AG10803 (cell line): ENCODE measurements at places on chromosomes 7 and 10.
A peak's percentile ranks its signal among the peaks of the same experiment; 100 is the strongest.

- DNase-seq: no peak
Observed at GRCh38 chr10:122643931-122644534, 55.6 kb downstream of the C10orf120 start.

DNA sequence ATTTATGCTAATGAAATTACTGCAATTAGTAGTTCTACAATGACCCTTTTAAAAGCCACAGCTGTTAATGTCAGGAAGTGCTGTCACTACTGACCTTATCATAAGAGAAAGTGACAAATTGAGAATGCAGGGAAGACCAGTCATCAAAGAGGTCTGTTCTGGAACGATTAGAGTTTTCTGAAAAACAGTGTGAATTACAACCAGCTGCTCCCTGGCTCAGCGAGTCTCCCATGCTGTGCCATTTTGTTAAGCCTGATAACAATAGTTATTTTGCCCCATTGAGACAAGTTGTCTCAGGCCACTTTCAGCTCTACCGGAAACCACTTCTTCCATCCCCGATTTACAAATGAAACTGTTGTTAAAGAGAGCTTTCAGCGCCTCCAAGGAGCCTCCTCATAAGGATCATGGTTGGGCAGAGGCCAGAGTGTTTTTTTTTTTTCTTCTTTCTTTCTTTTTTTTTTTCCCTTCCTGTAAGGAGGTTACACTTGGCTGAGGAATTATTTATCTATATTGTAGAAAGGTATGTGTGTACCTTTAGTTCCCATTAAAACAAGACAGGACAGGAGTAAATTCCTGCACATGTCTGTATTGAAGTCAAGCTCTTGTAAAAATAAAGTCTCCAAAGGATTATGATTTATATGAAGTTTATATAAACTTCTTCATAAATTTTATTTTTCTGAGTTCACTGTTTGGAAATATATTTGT, 173.6 kb downstream of the CDCA7L start:
- no peak for DNase-seq

DNA sequence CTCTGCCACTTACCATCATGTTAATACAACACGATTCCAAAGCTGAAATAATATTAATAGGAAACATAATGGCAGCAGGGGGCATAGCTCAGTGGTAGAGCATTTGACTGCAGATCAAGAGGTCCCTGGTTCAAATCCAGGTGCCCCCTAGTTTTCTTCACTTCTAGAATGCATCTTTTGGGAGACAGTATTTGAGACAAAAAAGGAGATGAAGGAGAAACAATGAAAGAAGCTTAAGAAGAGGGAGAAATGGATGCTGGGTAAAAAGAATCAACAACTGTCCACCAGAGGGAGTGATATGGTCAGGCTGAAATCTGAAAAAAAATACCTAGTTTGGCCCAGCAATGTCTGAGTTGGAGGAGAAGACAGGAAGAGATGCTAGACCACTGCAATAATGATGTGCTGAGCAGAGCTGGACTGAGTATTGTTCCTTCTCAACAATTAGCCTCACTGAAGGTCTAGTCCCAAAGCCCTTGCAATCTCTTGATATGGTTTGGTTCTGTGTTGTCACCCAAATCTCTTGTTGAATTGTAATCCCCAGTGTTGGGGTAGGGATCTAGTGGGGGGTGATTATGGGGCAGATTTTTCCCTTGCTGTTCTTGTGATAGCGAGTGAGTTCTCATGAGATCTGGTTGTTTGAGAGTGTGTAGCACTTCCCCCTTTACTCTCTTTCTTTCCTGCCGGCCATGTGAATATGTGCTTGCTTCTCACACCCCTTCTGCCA, 48.3 kb downstream of the ZNF783 start:
- peak; percentile 83 for DNase-seq

DNA sequence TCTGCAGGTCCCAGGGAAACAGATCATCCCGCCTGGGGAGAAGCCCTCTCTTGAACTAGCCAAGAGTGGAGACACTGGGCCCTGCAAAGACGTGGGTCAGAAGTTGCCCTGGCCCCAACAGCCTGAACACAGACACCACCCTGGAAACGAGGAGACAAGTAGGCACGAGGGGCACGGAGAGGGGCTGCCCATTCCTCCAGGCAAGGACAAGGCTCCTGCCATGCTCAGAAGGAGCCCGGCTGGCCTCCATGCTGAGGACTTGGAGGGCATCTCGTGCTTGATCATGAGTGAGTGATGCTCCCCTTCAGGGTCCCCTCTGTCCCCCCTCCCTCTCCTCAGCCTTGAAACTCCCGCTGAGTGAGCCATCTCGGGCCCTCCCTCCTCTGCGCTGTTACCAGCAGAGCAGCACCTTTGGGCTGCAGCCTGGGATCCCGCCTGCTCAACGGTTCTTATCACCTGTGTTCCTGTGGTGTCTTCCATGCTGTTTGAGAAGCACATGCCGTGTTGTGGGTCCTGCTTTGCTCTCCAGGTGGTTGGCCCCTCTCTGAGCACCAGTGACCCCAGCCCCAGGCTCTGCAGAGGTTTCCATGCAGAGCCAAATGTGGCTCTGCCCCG, 544.3 kb downstream of the TCERG1L start:
- no peak for DNase-seq

GRCh38 chr10:103692436-103692951, 162.9 kb downstream of the SH3PXD2A start:
- DNase-seq: no peak

GRCh38 chr7:123864436-123864835, 19.5 kb downstream of the HYAL4 start:
- DNase-seq: no peak

DNA sequence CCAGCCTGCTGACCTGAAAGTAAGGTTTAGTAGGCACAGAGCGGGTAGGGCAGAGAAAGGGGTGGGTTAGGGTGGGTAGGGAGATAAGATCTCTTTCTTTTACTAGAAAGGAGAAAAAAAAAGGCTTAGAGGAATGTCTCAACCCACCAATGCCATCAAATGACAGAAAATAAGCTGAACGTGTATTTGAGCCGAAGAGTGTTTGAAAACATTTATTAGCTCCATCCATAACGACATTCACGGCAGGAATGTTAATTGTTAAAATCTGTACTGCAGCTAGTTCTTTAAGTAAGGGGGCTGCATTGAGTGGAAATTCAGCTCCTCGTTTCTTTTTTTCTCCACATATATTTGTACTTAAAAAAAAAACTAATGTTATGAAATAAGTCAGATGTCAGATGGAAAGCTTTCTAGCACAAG, 63.7 kb upstream of the ARID5B start:
- DNase-seq: no peak

DNA sequence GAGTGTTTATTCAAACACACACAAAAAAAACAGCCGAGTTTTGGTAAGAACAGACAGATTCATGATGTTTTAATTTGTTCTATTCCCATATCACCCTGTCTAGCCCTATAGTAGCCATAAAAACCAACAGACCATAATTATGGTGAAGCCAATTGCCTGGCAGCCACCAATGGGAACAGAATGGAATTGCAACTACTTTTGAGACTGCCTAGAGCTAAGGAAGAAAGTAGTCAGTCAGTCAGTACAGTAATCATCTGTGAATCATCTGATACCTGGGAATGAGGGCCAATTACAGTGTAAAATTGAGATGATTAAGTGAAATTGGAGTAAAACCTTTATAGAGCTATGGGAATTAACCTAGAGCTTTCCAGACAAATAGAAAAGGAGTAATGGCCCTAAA, 952.7 kb upstream of the KCND2 start:
- no peak for DNase-seq

GRCh38 chr10:30705625-30706149, 76.1 kb upstream of the LYZL2 start:
- no peak for DNase-seq

DNA sequence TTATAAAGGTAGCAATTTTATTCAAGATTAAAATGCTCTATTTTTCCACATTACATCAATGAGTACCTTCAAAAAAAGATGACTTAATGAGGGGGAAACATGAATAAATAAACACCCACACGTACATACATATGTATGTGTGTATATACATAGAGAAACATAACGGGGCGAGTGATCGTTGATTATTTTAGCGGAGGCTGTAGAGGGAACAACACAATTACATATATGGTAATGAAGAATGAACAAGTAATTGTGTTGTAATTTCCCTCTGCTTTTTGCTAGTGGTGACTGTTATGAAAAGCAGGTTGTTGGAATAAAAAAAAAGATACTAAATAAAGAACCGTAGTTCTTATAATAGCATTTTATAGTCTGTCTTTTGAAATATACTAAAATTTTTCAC, 63.2 kb downstream of the CACNB2 start:
- no peak for DNase-seq

GRCh38 chr7:108211382-108212201, 81.4 kb upstream of the LAMB4 start:
- DNase-seq: no peak

DNA sequence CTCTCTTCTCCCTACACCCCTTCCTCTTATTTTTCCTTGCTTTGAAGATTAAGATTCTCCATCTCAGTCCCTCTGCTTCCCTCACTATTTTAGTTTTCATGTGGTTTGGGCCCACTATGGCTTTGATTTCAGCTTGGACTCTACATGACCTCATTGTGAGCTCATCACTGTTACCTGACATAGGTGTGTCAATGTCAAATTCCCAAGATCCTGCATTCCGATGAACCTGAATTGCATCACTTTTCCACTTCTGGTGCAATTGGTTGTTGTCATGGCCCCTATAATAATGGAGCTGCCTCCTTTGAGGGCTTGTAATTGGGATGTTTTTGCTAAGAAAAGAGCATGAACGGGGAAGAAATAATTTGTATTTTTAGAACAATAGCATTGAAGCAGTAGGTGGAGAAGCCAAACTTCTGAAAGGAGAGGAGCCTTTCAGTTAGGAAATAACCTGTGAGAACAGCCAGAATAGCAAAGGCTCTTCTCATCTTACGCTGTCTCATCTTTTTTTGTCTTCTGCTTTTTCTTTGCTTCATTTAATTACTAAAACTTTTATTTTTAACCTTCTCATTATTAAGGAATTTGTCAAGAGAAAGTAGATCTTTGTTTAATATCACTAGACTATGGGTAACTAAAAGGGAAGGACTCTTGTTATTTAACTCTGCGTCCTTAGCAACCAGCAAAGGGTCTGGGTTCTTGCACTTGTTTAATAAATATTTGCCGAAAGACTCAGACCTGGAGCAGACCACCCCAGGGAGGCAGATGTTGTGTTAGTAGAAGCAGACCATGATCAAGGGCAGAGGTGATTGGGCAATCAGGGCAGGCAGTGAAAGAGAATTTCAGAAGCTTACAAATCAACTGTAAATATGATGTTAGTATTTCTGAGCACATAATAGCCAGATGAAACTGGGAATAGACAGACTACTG, 95.4 kb downstream of the TES start:
- DNase-seq: peak; percentile 41

- no peak for DNase-seq
Observed at GRCh38 chr10:107098326-107098725, 66.2 kb downstream of the SORCS1 start.

DNA sequence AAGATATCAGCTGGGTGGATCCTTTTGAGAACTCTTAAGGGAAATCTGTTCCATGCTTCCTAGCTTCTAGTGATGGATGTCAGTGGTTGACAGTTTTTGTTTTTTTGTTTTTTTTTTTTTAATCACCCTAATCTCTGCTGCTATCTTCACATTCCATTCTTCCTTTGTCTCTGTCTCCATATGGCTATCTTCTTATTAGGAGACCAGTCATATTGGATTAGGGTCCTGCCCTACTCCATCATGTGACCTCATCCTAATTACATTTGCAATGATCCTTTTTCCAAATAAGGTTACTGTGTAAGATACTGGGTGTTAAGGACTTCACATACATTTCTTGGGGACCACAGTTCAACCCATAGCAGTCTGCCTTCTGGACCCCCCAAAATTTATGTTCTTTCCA, 69.7 kb downstream of the MLLT10 start:
- DNase-seq: no peak

GRCh38 chr10:4431114-4431863, 394.7 kb upstream of the AKR1E2 start:
- peak; percentile 58 for DNase-seq

DNA sequence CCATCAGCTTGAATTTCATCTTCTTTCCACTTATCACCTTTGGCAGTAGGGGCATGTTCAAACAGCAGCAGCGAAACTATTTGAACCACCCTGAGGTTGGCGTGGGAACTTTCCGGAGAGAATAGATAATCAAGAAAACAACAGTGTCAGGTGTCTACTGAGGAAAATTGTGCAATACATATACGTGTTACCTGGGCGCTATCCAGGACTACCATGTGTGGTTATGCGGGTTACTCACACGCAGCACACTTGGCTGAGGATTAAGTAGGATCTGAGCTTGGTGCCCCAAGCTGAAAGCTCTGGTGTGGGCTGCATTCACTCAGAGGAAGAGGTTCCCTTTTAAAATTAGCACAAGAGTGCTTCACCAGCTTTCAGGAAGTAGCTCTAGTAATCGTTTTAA, 8.8 kb upstream of the ABI1 start:
- DNase-seq: peak; percentile 12

- DNase-seq: peak; percentile 65
Observed at GRCh38 chr7:48255046-48255445, 83.8 kb downstream of the ABCA13 start.

DNA sequence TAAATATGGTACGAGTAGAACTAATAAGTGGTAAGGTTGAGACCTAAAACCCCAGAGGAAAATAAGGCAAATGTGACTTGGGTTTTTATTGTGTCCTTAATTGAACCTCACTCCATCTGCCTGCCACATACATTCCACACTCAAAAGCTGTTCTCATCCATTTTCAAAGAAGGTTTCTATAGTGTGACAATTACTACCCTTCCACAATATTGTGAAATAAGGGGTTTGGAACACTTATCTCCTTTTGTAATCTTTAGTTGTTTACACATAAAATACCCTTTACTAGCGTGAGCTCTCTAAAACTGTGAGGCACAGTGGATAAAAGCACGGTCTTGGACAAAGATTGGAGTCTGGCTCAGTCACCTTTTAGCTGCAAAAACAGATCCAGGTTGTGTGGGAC, 166.6 kb downstream of the THSD7A start:
- no peak for DNase-seq

GRCh38 chr7:107879400-107880035, 11.5 kb upstream of the DLD start:
- peak; percentile 58 for DNase-seq

- no peak for DNase-seq
Observed at GRCh38 chr10:100983868-100984671, 3.2 kb downstream of the MRPL43 start.

DNA sequence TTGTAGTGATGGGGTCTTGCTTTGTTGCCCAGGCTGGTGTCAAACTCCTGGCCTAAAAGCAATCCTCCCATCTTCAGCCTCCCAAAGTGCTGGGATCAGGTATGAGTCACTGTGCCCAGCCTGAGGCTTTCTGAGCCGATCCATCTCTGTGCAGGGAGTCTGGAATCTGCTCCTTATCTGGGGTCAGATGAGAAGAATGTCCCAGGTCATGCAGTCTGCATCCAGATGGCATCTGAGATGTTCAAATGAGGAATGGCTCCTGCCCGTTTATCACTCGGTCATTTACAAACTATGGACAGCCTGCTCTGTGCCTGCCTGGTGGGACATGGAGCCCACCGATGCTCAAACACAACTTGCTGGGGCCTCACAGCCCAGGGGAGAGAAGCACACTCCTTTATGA, 11.1 kb upstream of the SLC18A3 start:
- no peak for DNase-seq

GRCh38 chr10:100347568-100348195, 649 bp downstream of the SCD start:
- DNase-seq: no peak

- DNase-seq: no peak
Observed at GRCh38 chr10:17650416-17650815, 6.5 kb downstream of the STAM start.

GRCh38 chr7:45574669-45575500, 717 bp downstream of the ADCY1 start:
- DNase-seq: peak; percentile 37
